ENCODE measurements at places on chromosomes 12 and 14.

DNA sequence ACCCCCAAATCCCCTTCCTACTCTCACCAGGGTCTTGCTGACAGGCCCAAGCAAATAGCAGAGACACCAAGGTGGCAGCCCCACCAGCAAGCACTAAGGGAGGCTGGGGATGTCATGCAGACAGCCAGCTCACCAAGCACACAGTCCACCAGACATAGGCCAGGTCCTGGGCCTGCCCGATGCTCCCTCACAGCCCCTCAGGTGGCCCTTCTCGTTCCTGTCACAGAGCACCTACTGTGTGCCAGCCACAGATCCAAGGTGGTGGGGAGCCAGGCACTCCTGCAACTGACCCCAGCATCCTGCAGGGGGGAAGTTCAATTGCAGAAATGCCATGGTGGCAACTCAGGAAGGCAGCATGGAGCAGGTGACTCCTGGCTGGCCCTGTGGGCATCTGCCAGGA is 60.5 kb upstream of the PNMA1 start:
- no peak for DNase-seq

DNA sequence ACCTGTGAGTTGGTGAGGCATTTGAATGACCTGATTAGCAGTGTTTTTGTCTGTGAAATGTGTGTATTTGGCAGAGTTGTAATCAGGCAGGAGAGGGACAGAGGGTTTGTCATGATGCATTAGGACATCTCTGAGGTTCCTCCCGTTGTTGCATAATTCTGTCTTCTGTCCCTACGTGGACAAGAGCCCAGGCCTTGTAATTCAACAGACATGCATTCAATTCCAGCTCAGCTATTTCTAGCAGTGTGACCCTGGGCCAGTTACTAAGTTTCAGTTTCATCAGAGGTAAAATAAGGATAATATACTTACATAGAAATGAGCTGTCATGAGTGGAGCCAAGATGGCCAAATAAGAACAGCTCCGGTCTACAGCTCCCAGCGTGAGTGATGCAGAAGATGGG is 208.6 kb downstream of the SLC38A4 start:
- DNase-seq: peak; percentile 56

DNA sequence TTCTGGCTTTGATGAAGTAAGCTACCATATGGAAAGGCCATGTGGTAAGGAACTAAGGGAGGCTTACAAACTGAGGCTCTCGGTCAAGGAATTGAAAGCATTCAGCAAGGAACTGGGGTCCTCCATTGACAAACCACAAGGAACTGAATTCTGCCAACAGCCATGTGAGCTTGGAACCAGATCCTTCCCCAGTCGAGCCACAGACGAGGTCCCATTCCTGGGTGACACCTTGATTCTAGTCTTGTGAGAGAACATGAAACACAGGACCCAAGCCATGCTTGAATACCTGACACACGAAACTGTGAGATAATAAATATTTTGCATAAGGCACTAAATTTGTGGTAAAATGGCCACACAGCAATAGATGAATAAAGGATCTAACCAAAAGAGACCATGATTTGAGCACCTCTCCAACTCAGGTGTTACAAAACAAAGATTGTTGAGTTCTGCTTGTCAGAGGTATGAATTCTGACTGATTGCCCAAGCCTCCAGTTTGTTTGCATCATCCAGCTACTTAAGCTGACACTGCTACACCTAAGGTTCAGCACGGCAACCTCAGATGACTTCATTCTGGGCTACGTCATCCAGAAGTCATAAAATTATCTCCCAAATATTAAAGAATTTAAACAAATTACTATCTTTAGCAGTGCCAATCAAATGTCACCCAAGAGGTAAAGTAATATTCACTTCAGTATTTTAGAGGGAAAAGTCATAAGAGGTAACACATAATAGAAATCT is 59.4 kb downstream of the GARIN6 start:
- DNase-seq: no peak

GRCh38 chr14:52950898-52951680 is at the start of gene FERMT2:
Gene FERMT2 (minus strand): TSS chr14:52951050. CDS start chr14:52950568, 482 bp downstream.
- peak; percentile 80 for DNase-seq

DNA sequence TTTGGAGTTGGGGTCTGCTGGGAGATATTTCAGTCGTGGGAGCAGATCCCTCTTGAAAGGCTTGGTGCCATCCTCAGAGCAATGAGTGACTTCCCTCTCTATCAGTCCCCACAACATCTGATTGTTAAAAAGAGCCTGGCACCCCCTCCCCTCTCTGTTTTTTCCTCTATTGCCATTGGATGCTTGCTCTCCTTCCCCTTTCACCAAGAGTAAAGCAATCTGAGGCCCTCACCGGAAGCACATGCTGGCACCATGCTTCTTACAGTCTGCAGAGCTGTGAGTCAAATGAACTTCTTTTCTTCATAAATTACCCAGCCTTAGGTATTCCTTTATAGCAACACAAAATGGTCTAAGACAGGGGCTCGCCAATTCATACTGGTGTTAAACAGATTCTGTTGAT is 99.1 kb upstream of the CCND2 start:
- DNase-seq: no peak

- peak; percentile 95 for DNase-seq
Measured at GRCh38 chr14:53668897-53669296, 287.7 kb downstream of the BMP4 start.

DNA sequence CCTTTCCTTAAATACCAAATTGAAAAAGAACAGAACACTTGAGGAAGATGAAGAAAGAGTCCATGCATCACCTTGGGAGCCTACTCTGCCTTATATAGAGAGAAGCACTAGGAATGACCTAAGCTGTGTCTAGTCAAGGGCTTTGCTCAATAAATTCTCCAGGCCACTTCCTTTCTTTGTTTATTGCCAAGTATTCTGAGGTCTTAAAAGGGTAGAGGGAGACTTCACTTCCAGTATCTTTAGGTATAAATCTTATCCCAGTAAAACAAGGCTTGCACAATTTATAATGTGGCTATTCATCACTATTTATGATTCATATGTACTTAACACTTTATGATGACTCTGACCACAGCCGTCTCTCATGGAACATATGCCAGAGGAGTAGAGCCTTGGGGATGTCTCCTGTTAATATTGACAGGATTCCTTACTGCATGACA is 85.1 kb upstream of the ARHGAP5 start:
- DNase-seq: peak; percentile 100

- DNase-seq: peak; percentile 40
Measured at GRCh38 chr12:125070112-125070511, 4.9 kb downstream of the AACS start.

GRCh38 chr12:132015686-132016430 is 66.1 kb downstream of the EP400 start:
- no peak for DNase-seq

DNA sequence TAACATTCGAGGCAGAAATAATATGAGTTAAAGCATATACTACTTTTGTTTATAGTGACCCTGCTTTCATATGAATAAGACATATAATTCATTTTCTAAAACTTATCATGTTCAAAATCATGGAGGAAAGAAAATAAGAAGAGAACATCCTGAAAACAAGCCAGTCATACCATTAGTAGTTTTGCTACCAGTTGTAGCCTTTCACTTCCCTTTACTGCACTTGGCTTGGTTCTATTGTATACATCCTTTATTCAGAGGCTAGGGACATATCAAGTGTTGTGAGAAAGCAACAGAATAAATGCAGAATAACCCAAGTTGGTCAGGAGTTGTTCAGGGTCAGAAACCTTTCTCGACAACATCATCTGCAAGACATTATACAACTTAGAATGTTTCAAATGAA is 598.7 kb downstream of the SOX5 start:
- DNase-seq: no peak

DNA sequence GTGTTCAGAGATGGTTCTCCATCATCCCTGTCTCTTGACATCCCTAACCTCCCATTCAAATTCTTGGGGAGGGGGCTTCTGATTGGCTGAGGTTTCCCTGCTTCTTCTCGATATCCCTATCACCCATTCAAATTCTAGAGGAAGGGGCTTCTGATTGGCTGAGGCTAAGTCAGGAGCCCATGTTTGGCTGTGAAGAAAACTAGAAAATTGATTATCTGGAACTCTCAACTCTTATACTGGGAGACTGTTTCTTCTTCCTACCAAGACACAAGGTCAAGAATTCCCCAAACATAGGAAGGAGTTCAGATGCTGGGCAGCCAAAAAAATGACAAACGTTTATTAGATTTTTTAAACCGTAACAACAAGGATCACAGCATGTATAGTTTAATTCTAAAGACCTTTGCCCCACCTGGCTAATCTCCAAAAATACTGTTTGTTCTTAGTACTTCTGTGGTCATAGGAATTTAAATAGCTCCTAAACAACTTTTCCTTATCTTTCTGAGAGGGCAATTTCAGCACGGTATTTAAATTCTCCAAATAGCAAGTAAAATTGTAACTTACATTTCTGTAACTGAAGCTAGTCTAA is 26.4 kb downstream of the SPIC start:
- peak; percentile 12 for DNase-seq

DNA sequence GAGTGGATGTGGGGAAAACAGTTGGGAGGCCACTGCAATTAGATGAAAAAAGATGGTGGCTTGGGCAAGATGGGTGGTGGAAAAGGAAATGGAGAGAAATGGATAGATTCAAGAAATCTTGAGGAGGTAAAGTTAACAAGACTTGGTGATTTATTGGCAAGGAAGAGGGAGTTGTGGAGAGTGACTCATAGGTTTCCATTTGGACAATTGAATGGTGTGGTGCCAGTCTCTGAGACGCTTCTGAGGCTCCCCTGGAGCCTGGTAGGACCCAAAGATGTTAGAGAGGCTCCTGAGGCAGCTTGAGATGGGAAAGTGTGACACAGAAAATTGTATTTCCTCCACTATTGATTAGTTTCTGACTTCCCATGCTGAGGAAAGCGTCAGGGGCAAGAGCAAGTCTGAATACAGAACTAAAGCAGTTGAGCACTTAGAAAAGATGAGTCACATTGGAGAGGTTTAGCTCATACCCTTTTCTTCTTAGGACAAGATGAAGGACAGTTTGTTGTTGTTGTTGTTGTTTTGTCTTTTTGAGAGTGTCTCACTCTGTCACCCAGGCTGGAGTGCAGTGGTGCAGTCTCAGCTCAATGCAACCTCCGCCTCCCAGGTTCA is 4.5 kb downstream of the PRPF40B start:
- peak; percentile 76 for DNase-seq

DNA sequence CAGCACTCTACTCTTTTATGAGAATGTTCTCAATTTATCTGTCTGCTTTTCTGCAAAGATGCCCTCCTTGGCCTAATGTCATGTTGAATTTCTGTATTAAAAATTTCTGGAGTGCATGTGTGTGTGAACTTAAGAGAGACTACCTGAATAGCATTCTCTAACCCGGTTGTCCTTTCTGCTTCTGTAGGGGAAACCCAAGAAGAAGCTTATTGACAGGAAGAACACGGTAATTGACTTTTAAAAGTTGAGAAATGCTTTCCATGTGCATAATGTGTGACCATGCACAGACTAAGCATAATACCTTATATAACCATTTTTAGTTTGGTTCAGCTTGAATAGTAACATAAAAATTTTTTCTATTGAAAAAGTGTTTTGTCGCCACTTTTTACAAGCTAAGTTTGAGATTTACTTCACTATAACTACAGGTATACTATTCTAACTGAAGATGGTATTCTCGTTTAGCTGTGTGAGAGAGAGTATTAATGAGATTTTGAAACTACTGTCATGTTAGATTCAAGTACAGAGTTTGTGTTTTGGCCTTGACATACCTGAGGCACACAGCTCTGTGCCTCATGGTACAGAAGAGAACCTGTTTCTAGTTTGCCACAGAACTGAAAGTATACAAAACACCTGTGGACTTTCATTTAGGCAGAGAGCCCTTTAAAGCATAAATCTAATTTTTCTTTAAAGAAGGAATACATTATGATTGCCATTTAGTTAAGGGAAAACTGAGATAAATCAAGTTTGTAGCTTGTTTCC is 96.8 kb downstream of the TTLL5 start:
- DNase-seq: no peak

DNA sequence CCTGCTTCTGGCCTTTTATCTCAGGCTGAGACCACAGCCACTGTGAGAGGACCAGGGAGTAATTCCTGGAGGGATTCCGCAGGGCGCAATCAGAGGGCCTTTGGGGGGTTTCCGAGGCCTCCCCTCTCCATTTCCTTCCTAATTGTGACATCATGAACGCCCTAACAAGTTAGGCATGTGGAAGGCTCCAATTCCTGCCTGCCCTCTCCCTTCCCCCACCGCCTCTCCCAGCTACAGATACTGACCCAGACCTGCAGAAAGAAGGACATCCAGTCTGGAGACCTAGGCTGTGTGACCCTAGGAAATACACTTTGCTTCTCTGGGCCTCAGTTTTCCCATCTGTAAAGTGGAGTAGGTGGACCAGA is 637.9 kb downstream of the MED13L start:
- no peak for DNase-seq

DNA sequence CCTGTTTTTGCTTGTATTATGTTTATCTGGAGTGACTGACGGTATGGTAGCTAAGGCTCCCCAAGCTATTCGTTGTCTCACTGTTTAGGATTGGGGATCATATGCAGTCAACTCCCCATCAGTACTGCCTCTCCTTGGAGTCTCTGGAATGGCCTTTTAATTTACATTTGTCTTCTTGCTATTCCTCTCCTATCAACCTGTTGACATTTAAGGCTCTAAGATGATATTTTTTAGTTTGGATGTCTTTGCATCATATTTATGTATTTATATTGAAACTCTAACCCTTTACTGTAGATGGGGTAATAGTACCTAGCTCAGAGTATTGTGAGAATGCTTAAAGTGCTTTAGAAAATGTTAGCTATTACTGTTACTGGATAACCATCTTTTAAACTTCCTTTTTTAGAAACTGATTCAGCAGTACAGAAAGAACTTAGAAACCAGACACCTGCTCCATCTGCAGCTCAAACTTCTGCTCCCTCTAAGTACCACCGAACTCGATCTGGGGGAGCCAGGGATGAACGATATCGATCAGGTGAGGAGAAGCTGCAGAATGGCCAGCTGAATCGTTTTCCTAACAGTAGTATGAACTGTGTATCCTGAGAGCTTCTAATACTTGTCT is 123.5 kb upstream of the ATF1 start:
- no peak for DNase-seq

DNA sequence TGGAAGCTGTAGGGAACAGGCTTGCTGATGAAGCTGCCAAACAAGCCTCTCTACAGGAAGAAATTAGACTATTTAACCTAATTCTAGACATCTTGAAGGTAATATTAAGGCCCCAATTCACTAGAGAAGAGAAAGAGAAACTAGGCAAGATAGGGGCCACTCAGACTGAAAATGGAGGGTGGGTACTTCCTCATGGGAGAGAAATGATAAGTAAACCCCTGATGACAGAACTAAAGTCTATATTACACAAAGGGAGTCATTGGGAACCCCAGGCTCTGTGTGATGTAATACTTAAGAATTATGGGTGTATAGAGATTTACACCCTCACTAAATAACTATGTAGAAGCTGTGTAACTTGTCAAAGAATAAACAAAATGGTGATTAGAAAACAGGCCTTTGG is 64.3 kb downstream of the APOBEC1 start:
- no peak for DNase-seq

DNA sequence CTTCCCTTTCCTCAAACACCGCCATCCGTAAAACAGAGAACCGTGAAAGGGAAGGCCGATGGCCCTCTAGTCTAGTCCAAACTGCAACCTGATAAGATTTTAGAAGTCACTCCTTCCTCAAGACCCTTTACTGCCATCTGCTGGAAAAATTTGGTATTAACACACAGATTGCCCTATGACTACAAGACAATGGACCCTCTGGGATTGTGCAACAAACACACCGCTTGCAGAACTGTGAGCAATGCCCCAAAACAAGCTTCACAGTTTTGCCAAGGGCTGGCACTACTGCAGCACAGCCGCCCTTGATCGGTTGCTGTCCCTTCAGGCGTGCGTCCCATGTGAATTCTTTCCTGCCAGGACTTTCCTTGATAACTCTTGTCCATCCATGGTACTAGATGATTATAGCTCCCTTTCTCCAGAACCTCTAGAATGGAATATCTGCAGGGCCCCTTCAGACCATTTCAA is 23.1 kb downstream of the LLPH start:
- peak; percentile 93 for DNase-seq

- peak; percentile 74 for DNase-seq
Measured at GRCh38 chr12:90896164-90896563, 58.8 kb downstream of the CCER1 start.
